ENCODE measurements at places on chromosomes 7 and 10.

DNA sequence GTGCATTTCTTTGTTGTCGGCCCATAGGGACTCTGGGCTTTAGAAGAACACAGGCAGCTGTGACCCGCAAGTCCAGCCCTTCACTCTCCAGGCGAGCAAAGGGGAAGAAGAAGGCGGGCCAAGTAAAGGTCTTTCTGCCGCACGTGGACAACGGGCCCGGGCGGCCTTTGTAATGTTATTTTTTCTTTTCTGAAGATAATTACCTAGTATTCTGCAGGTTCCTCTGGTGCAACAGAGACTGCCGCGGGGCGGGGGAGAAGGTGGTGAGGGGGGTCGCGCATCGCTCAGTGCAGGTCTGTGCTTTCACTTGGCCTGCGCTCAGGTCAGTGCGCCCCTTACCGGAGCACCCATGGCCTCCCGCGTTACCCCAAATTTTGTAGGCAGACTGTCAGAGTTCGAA is 7.1 kb upstream of the TBX20 start:
- no peak for DNase-seq

DNA sequence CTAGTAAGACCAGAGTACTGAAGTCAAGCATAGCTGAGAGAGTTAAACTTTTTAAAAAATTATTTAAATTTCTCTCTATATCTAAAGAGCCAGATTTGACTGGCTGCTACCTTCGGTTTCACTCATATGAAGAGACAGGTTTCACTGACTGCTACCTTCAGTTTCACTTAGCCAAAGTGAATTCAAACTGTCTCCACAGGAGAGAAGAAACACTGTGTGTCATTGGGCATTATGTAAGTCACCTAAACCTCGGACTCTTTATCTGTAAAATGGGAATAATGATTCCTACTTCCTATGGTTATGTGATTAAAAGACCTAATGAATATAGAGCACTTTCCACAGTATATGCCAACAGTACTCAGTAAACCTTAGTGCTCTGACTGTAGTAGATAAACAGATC is 41.6 kb upstream of the MET start:
- DNase-seq, result no peak

- no peak for DNase-seq
These were observed 291.7 kb downstream of the THSD7A start for GRCh38 chr7:11540271-11540761.

DNA sequence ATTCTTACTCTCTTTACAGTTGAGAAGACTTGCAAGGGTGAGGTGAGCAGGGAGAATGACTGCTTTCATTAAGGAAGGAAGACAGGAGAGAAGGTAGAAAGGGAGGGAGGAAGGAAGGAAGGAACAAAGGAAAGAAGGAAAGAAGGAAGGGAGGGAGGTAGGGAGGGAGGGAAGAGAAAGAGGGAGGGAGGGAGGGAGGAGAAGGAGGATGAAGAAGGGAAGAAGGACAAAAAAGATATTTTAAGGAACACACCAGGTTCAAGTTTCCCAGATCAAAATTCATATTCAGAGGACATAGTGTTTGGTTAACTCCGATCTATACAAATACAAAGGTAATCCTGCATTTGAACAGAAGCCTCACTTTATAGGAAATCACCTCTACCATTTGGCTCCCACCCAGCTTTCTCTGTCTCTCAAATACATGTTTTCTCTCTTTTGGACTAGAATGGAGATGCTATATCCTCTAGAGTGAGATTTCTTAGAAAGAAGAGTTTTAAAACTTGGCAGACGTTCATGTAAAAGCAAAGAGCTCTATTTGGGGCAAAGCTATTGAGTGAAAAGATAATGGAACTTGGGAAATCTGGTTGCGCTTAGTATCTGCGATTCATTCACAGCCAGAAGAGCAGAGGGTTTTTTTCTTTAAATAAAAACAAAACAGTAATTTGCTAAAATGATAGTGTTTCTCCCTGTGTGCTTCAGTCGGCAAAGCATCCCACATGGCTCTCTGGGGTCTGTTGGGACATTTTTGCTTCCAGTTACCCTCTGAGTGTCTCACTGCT is 261.9 kb upstream of the LYZL1 start:
- DNase-seq, result no peak

DNA sequence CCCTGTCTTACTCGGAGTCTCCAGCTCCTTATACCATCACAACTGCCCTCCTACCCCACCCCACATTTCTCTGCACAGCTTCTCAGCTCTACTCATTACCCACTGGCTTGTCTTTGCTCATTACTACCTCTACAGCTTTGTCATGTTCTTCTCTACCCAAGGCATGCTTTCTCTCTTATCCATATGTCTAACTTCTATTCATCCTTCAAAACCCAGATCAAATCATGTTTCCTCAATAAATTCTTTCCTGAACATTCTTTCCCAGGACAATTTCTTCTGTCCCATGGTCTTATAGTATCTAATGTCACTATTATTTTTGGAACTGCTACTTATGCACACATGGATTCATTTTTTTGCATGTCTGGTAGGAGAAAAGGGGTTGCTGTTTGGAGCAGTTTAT is 231.4 kb downstream of the PTEN start:
- DNase-seq, result no peak

DNA sequence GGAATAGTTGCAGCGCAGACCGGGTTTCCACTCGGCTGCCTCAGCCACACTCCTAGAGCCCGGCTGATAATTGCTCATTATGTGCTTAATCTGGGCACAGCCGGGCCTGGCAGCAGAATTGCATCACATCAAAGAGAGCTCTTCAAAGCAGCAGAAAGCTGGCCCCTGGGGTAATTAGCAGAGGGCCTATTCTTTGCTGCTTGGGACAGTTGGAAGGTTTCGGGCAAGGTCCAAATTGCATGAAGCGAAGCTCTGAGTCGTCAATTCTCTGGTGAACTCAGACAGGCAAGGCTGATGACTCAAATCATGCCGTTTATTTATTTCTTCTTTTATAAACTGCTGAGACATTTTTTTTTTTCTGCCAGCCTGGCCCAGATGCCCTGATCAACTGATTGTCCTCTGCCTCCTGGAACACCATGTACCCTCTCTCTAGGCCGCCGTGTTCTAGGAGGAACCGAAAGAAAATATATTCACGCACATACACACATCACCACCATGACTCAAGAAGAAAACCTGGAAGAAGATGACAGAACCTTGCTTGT is 242.2 kb downstream of the RAB11FIP2 start:
- no peak for DNase-seq

GRCh38 chr7:71480791-71481190 is 348.8 kb downstream of the GALNT17 start:
- DNase-seq, result no peak

DNA sequence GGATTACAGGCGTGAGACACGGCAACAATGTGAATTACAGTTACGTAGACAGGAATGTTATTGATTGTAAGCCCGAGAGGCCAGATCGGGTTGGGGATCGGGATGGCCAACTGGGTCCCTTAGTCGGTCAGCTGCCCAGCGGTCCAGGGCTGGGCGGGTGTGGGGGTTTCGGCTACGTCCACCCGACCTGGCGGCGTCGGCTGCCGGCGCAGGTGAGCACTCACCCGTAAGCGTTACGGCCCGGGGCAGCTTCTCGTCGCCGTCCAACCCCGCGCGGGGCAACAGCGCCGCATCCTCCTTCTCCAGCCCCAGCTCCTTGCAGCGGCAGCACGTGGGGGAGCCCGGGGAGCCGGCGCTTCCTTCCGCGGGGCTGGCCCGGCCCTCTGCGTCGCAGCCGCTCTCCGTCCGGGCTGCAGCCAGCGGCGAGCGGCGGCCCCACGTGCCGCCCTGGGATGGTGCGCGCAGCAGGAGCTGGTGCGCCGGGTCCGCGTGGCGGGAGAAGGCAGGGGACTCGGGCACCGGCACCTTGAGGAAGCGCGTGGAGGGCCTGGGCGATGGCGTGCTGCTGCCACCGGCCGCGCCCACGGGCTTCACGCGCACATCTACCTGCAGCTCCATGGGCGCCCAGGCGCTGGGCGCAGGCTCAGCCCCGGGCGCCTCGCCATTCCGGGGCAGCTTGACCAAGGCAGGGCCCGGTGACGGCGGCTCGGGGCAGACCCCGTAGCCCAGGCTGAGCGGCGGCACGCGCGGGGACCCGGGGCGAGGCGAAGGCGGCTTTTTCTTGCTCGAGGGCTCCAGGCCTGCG is 609 bp downstream of the KLRG2 start:
- peak; percentile 26 for DNase-seq

DNA sequence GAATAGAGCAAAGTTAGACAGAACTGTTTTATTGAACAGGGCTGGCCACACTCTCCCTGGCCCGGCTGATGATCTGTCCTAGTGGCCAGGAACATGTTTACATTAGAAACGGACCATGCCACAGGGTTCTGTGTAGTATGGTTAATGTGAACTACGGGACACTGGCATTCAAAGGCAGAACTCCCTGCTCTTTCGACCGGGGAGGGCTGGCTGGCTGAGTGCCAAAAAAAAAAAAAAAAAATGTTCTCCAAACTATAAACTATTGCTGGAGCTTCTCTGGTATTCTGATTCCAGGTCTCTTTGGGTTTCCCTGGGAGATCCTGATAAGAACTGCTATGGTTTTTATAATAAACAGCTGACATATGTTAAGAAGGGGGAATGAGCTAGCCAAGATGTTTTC is 1262.6 kb upstream of the SORCS1 start:
- DNase-seq, result no peak

DNA sequence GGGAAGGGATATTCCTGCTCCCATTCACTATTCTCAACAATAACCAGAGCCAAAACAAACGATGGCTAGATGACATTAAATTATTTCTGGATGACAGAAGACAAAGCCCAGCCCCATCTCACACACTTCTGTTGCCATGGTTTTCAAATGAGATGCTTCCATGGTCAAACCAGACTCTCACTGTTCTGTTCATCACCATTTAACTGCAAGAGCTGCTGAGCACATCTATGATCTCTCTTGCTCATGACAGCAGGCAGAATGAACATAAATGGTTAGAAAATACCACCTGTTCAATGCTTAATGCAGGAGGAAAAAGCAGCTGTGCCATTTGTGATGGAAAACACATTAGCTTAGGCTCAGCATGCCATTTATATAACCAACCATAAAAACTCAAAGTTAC is 758.6 kb upstream of the ZWINT start:
- no peak for DNase-seq

GRCh38 chr7:11557627-11558026 is 274.4 kb downstream of the THSD7A start:
- no peak for DNase-seq

- DNase-seq, result no peak
These were observed 49.4 kb downstream of the AKR1D1 start for GRCh38 chr7:138125598-138126111.

GRCh38 chr7:114468844-114469243 is 54.2 kb downstream of the FOXP2 start:
- DNase-seq, result no peak

DNA sequence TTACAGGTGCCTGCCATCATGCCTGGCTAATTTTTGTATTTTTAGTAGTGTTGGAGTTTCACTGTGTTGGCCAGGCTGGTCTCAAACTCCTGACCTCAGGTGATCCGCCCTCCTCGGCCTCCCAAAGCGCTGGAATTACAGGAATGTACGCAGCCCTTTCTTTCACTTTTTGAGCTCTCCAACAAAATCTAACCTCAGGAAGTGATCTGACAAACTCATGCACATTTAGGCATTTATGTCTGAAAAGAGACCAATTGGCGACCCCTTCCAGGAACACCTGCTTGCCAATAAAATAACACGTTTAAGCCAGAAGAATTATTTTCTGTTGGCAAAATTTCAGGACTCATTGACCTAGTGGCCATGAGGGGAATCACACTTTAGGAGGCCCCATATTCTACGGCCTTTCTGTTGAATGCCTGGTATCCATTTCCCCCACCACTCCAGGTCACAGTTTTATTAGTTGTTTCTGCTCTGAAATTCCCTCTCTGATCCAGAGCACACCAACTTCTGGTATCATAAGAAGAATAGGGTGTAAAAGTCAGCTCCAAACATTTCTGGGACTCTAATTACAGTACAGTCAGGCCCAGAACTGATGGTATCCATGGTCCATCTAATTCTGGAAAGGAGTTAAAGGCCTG is 65.8 kb upstream of the FRMD4A start:
- DNase-seq, result no peak

DNA sequence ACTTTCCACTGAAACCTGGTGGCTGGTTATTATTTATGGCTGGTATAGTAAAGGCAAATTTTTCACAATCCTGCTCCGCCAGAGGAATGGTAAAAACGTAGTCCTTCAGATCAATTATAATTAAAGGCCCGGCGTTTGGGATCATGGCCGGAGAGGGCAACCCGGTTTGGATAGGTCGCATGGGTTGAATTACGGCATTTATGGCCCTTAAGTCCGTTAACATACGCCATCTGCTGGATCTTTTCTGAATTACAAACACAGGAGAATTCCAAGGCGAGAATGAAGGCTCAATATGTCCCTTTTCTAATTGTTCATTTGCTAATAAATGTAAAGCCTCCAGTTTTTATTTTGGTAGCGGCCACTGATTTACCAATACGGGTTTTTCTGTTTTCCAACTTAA is 11.3 kb upstream of the TAS2R3 start:
- DNase-seq, result no peak

GRCh38 chr10:110672580-110672919 is 28.4 kb downstream of the RBM20 start:
- no peak for DNase-seq

DNA sequence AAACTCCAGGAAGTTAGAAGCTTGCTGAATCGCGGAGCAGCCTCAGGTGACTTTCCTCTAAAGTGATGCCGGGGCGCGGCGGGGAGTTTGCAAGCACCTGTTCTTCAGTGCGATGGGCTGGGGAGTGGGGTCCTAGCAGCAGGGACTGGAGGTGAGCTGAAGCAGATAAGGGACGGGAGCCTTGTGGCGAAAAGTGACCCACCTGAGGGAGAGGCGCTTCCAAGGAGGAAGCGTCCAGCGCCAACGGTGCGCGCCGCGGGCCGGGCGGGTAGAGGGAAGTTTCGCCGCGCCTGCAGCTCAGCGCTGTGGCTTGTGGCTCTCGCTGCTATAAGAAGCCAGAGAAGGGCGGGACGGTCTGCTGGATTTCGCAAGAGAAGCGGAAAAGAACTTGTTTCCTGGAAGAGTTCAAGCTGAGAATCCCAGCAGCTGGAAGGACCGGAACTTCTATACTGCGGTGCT is at the start of gene STEAP4:
TSS of gene STEAP4 (minus strand) at position 305 of the 459 bp plus-strand sequence. CDS start 22,625 bp downstream, outside the sequence.
- DNase-seq, result no peak

GRCh38 chr10:114654822-114655575 is 3.1 kb downstream of the ABLIM1 start:
- no peak for DNase-seq

- no peak for DNase-seq
These were observed 2.7 kb downstream of the MAFK start for GRCh38 chr7:1533255-1533546.

DNA sequence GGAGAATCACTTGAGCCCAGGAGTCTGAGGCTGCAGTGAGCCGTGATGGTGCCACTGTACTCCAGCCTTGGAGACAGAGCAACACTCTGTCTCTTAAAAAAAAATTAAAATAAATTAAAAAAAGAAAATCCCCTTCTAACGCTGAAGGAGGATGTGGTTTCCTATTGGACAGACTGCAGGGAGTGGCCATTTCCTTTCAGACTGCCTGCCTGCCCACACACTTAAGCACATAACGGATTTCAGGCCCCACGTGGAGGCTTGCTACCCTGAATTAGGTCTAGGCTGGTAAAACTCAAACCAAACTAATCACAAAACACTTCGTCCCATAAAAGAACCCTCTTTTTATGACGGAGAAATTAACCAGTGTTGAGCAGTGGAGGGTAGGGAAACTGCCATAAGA is 34.0 kb downstream of the GATA3 start:
- no peak for DNase-seq

Measured in NCI-H2081 (cell line).